ENCODE measurements at places on chromosomes 11 and 22. TPM values are rescaled to one million over a fixed set of nuclear protein-coding genes. Genes with fewer than 3 reads are reported as not detected.

Gene PLEKHA7
- total RNA-seq = 28.6 TPM

Gene ACTN3
- total RNA-seq = 0.16 TPM

Gene GAL3ST1
- total RNA-seq = 4.6 TPM

Gene OR52I1
- not detected for total RNA-seq

Gene NFRKB
- total RNA-seq = 26.9 TPM

Gene HEPACAM
- not detected for total RNA-seq

Gene APOBEC3B
- 9.5 TPM for total RNA-seq

DNA sequence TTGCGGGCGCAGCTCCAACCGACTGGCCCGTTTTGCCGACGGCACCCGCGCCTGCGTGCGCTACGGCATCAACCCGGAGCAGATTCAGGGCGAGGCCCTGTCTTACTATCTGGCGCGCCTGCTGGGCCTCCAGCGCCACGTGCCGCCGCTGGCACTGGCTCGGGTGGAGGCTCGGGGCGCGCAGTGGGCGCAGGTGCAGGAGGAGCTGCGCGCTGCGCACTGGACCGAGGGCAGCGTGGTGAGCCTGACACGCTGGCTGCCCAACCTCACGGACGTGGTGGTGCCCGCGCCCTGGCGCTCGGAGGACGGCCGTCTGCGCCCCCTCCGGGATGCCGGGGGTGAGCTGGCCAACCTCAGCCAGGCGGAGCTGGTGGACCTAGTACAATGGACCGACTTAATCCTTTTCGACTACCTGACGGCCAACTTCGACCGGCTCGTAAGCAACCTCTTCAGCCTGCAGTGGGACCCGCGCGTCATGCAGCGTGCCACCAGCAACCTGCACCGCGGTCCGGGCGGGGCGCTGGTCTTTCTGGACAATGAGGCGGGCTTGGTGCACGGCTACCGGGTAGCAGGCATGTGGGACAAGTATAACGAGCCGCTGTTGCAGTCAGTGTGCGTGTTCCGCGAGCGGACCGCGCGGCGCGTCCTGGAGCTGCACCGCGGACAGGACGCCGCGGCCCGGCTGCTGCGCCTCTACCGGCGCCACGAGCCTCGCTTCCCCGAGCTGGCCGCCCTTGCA is 1.0 kb downstream of the FJX1 start:
- peaks cover 16% of the 10 kb centered on the region for H3K27me3 ChIP-seq
- DNase-seq = peak; percentile 80
- H3K36me3 ChIP-seq = no peaks in the 10 kb centered on the region
- H3K4me3 ChIP-seq = peak overlapping the region; percentile 53
- no peak overlapping the region for H3K27ac ChIP-seq

GRCh38 chr22:22914726-22915669 is 27.4 kb downstream of the IGLL5 start:
- peaks cover 4% of the 10 kb centered on the region for H3K27me3 ChIP-seq
- DNase-seq = no peak
- H3K27ac ChIP-seq = no peak overlapping the region
- no peaks in the 10 kb centered on the region for H3K4me1 ChIP-seq
- H3K4me3 ChIP-seq = no peak overlapping the region
- no peaks in the 10 kb centered on the region for H3K36me3 ChIP-seq

- no peaks in the 10 kb centered on the region for H3K36me3 ChIP-seq
- H3K4me3 ChIP-seq = no peak overlapping the region
- no peaks in the 10 kb centered on the region for H3K4me1 ChIP-seq
- DNase-seq = no peak
- H3K27me3 ChIP-seq = peaks cover 5% of the 10 kb centered on the region
Measured at GRCh38 chr22:33083212-33083611, 25.0 kb upstream of the SYN3 start.

DNA sequence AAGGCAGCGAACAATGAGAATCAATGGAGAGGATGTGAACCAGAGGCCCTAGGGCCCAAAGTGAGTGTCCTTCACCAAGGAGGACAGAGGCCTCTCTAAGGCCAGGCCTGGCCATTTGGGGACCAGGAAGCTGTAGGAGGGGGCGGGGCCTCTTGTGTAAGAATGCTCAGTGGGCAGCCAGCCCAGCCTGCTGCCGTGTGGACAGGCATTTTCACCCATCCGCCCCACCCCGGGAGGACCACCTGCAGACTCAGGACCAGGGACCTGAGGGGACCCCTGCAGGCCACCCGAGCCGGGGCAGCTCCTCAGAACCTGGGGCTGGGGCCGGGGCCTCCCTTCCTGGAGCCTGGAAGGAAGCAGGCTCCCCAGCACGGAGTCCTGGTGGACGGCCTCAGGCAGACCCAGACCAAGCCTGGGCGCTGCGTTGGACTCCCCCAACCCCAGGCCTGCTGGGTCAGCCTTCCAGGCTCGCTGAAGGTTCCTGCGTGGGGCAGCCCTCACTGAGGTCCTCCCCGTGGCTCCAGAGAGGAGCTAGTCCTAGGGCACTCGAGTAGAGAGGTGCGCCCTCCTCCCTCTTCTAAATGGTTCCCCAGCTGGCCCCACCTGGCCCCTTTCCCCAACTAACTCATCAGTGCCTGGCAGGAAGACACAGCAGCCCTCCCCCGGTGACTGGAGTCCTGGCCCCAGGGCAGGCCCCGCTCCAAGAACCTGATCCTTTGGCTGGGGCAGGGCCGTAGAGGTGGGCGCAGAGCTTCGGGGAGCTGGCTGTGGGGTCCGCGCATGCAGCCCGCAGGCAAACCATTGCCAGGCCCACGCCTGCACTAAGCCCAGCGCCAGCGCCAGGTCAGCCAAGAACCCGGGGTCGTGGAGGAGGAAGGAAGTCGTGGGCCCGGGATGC is 1.5 kb upstream of the TRABD start:
- no peaks in the 10 kb centered on the region for H3K27me3 ChIP-seq
- peaks cover 53% of the 10 kb centered on the region for H3K4me1 ChIP-seq
- H3K36me3 ChIP-seq = no peaks in the 10 kb centered on the region
- no peak for DNase-seq
- H3K4me3 ChIP-seq = peak overlapping the region; percentile 77

DNA sequence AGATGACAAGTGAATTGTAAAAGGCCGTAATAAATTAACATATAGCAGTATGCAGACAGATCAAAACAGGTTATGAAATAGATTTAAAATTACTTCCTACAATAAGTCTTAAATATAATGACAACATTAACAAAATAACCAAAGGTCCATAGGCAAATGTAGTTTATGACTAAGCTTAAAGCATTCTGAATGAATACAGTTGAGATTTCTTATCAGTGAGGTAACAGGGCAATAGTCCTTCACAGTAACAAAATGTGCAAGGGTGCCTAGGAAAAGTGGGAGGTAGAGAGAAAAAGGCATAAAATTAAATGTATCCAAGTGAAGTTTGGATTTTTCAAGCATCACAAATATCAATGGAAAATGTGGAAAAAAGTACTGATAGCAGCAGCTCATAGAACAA is 20.9 kb upstream of the P4HA3 start:
- no peak overlapping the region for H3K27ac ChIP-seq
- H3K27me3 ChIP-seq = no peaks in the 10 kb centered on the region
- H3K4me3 ChIP-seq = no peak overlapping the region
- peaks cover 6% of the 10 kb centered on the region for H3K36me3 ChIP-seq
- H3K4me1 ChIP-seq = no peaks in the 10 kb centered on the region

- peaks cover 10% of the 10 kb centered on the region for H3K27me3 ChIP-seq
- H3K36me3 ChIP-seq = no peaks in the 10 kb centered on the region
- H3K27ac ChIP-seq = no peak overlapping the region
Measured at GRCh38 chr11:64067230-64067993, 31.7 kb downstream of the FLRT1 start.

GRCh38 chr22:30290342-30291057 is 1.2 kb upstream of the CASTOR1 start:
- H3K4me3 ChIP-seq = no peak overlapping the region
- no peaks in the 10 kb centered on the region for H3K36me3 ChIP-seq
- H3K4me1 ChIP-seq = peaks cover 57% of the 10 kb centered on the region
- H3K27me3 ChIP-seq = no peaks in the 10 kb centered on the region
- H3K27ac ChIP-seq = peak overlapping the region; percentile 87

- H3K27me3 ChIP-seq = no peaks in the 10 kb centered on the region
- no peak overlapping the region for H3K4me3 ChIP-seq
- DNase-seq = peak; percentile 18
- no peaks in the 10 kb centered on the region for H3K4me1 ChIP-seq
Measured at GRCh38 chr22:22770280-22770871, 117.2 kb upstream of the IGLL5 start.

DNA sequence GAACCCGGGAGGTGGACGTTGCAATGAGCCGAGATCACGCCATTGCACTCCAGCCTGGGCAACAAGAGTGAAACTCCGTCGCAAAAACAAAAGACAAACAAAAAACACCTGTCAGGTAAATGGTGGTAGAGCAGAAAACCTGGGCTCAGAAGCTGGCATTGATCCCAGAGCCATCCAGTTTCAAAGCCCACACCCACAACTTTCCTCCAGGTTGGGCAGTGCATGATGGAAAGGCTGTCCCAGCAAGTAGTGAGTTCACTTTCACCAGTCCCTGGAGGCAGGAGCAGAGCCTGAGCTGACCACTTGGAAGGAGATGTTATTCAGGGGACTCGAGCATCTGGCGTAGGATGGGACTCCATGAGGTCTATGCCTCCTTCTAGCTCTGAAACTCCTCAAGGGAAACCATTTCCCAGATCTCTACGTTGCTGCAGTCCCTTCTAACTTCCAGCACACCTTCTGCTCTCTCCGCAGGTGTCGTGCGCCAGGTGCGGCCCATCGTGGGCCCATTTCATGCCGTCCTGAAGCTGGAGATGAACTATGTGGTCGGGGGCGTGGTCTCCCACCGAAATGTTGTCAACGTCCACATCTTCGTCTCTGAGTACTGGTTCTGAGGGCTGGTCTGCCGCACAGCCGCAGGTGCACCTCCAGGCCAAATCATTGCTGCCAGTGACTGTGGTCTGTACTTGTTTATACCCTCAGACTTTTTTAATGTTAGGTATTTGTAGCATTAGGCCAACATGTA is 71.6 kb upstream of the ATXN10 start:
- no peaks in the 10 kb centered on the region for H3K36me3 ChIP-seq
- no peaks in the 10 kb centered on the region for H3K27me3 ChIP-seq
- no peak overlapping the region for H3K4me3 ChIP-seq
- no peaks in the 10 kb centered on the region for H3K4me1 ChIP-seq
- no peak overlapping the region for H3K27ac ChIP-seq
- DNase-seq = no peak

All from left lung (tissue), 14 donors.